Kidney (tissue), 22 donors: ENCODE measurements at places on chromosomes 7 and 10.

- DNase-seq = no peak
Observed at GRCh38 chr7:112010994-112011393, 195.2 kb downstream of the DOCK4 start.

DNA sequence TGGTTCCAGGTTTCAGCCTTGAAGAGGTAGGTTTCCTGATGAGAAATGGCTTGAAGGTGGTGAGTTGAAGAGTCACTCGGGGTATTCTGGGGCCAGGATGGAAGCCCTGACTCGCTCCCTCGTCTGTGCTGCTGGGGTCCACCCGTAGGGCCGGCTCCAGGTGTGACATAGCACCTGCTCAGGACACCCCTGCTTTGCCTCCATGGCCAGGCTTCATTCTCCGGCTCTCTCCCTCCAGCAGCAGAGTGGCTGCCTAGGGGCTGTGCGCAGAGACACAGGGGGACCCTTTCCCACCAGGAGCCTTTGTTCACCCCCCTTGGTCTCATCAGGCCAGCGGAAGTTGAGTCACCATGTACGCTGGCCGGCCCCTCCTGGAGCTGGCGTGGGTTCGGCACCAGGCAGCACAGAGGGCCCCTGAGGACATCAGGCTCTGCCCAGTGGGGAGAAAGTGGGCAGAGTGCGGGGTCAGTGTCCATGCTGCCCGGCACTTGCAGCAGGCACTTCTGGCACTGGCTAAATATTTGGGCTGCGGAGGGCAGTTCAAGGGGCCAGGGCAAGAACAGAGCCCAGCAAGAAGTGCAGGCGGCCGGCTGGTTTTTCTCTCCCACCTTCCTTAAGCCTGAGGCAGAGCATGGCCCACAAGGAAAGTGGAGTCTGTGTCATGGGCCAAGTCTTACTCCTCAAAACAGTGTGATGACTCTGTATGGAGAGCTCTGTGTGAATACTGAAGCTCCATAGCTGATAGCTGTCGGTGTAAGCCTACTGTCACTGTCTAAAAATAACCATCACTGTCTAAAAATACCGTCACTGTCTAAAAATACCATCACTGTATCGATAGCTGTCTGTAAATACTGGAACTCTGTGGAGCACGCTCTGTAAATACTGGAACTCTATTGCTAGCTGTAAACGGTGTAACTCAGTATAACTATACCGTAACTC is 3.7 kb upstream of the PRKAR1B start:
- no peak for DNase-seq

- DNase-seq = peak; percentile 9
Observed at GRCh38 chr7:55075464-55076021, 56.7 kb downstream of the EGFR start.

DNA sequence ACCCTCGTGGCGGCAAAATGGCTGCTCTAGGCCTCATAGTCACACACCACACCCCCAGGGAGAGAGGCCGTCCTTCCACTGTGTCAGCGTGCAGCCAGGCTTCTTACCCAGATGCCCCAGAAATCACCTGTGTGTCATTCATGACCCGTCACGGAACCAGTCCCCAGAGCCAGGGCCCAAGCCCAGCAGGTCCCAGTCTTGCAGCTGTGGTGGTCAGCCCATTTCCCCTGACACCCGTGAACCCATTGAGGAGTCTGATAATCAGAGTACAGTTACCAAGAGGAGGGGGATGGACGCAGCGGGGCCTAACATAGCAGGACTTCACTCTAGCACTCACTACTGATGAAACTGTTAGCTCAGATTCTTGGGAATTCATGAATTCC is 112.1 kb downstream of the ACTR3B start:
- no peak for DNase-seq

- no peak for DNase-seq
Observed at GRCh38 chr10:6269953-6270867, 67.5 kb downstream of the PFKFB3 start.

DNA sequence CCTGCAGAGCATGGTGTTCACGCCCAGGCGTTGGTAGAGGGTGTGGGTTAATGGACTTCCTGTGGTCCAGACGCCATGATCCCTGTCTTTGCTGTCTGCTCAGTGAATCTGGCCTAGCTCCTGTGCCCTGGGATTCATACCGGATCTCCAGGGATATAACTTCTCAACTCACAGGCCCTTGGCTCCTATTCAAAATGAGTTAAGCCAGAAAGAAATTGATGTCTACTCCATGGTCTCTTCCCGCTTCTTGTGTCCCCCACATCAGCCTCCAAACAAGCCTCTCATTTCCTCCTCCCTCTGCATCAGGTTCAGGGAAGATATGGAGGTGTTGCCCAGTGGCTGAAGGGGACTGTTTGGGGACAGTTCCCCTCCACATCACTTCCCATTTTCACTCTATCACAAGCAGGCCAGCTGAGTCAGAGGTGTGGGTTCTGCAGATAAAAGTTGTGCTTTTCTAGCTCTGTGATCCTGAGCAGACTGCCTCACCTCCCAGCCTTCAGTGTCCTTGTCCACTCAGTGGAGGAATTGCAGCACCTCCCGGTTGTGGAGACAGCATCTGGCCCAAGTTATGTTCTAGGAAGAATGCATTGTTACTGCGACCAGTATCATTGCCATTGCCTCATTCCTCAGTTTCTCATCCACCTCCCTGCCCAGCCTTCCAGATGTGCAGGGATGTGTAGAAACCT is 22.5 kb downstream of the AKR1E2 start:
- no peak for DNase-seq
